ENCODE measurements at places on chromosomes 7 and 10.

DNA sequence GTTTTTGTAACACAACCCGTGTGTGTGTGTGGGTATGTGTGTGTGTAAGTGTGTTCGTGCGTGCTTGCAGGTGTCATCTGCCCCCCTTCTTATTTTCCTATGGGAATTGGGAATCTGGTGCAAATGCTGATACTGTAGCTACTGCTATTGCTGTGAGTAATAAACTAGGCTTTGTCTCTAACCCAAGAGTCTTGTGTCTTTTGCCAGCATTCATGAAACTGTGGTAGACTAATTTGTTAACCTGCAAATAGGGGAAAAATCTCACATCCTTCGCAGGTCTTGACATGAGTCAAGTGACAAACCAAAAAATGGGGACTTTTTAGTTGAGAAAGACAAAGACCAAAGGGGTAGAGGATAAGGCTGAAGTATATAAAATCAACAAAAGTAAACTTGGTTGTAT, 57.9 kb upstream of the FAM133B start:
- DNase-seq: no peak

DNA sequence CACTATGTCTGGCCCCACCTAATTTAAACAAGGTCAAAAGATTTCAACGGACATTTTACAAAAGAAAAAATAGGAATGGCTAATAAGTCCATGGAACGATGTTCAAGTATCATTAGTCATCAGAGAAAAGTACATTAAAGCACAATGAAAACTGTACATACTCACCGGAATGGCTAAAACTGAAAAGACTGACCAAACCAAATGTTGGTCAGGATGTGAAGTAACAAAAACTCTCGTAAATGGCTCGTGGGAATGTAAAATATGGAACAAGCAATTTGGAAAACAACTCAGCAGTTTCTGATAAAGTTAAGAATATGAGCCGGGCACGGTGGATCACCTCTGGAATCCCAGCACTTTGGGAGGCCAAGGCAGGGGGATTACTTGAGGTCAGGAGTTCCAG, 65.7 kb upstream of the PARD3 start:
- no peak for DNase-seq

DNA sequence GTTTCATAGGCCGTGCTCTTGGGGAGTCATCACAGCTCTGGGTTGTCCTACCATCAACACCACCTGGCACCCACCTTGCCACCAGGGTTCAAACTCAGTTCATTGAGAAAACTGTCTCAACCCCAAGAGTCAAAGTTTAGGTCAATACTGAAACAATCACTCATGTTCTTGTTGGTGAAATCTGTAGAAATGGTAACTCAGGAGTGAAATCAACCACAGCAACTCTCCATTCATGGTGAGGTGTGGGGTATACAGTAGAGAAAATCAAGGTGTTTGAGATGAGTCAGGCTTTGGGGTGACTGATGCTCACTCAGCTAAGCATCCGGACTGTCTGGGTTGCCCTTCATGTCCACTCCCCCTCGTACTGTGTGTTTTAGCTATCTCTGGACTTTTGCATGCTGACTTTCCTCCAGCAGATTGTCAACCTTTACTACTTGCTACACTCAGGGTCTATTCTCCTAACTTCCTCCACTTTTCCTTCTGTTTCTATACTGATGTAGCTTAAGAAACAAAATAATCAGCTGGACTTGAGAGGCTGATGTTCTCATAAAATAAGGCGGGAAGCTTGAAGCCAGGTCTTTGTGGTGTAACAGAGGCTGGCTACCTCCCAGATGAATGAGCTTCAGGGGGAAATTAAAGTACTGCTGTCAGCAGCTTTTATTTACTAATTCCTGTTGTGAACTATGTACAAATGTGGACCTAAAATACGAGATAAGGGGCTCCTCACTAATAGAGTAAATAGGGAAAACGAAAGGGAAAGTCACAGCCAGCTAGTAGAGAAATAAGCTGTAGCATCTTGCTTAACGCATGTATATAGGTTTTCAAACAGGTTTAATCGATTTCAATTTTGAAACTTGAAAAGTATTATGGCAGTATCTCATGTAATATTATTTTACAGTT, 173.6 kb upstream of the AKR1E2 start:
- DNase-seq: no peak

- no peak for DNase-seq
Observed at GRCh38 chr10:43041422-43042342, 35.2 kb upstream of the RET start.

- no peak for DNase-seq
Observed at GRCh38 chr10:29131952-29132547, 156.8 kb upstream of the LYZL1 start.

- DNase-seq: no peak
Observed at GRCh38 chr10:119342335-119342734, 135.0 kb downstream of the GRK5 start.

GRCh38 chr10:33655921-33656320, 321.5 kb upstream of the NRP1 start:
- no peak for DNase-seq
